Suprapubic skin (tissue), 4 donors: ENCODE measurements at places on chromosomes 4 and X. TPM values are rescaled to one million over a fixed set of nuclear protein-coding genes. Genes with fewer than 3 reads are reported as not detected.

GRCh38 chr4:1856943-1857699 is 1.2 kb upstream of the LETM1 start:
- DNase-seq, result no peak

DNA sequence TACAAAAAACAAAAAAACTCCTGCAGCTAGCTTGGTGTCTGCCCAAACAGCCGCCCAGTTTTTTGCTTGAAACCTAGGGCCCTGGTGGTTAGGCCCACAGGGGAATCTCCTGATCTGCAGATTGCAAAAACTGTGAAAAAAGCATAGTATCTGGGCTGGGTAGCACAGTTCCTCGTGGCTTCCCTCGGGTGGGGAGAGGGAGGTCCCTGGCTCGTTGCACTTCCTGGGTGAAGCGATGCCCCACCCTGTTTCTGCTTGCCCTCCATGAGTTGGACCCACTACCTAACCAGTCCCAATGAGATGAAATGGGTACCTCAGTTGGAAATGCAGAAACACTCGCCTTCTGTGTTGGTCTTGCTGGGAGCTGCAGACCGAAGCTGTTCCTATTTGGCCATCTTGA is 18.6 kb upstream of the BRWD3 start:
- DNase-seq, result no peak

- no peak for DNase-seq
Observed at GRCh38 chrX:83512111-83512510, 4.0 kb downstream of the POU3F4 start.

- DNase-seq, result no peak
Observed at GRCh38 chr4:110032603-110033002, 119.9 kb downstream of the EGF start.

DNA sequence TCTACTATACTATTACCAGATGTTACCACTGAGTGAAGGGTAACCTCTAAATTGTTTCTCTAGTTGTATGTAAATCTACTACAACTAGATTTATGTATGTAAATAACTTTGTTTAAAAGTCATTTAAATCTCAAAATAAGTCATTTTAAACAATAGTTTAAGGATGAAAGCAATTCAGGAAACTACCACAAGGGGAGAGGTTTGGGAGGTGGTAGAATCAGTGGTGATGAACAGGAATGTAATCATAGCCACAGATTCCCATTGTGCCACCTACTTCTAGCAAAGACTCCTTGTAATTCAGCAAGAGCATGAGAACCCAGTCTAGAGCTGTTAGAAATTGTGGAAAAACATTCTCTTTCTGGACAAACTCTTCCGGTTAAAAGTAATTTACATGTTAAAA is 234.6 kb downstream of the SLC7A11 start:
- no peak for DNase-seq

- no peak for DNase-seq
Observed at GRCh38 chr4:15438939-15439524, 11.2 kb downstream of the C1QTNF7 start.

- no peak for DNase-seq
Observed at GRCh38 chr4:77446601-77447000, 159.0 kb upstream of the CXCL13 start.

DNA sequence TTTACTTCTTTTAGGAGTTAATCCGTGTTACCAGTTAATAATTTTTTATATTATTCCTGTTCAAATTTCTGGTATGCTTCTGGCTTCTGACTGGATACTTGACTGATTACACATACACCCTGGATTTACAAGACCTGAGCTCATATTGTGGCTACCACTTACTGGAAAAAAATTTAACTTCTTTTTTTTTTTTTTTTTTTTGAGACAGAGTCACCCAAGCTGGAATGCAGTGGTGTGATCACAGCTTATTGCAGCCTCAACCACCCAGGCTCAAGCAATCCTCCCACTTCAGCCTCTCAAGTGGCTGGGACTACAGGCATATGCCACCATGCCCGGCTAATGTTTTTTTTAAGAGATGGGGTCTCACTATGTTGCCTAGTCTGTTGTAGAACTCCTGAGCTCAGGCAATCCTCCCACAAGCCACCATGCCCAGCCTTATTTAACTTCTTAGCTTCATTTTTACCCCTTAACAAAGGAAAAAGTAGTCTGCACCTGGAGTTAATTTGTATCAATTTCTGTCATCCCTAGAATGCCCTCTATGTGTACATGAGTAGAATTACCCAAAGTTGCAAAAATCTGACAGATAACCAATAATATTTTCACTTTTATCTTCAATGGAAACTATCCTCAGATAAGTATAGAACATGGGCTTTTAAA is 50.3 kb downstream of the TMEM165 start:
- no peak for DNase-seq

GRCh38 chr4:124610211-124610610 is 102.3 kb downstream of the ANKRD50 start:
- DNase-seq, result no peak

- no peak for DNase-seq
Observed at GRCh38 chrX:71251466-71251973, 2.4 kb downstream of the ZMYM3 start.

DNA sequence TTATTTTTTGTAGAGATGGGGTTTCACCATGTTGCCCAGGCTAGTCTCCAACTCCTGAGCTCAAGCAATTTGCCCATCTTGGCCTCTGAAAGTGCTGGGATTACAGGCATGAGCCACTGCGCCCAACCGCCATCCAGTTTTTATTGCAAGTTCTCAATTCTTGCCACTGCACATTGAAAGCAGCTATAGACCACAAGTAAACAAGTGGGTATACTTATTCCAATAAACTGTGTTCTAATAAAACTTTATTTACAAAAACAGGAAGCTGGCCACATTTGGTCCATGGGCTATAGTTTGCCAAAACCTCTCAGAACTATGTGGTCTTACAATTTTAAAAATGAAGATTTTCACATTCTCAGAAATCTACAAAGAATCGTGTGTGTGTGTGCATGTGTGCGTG is 313.6 kb upstream of the RASGEF1B start:
- no peak for DNase-seq

- no peak for DNase-seq
Observed at GRCh38 chr4:7541414-7541810, 106.7 kb upstream of the PSAPL1 start.

DNA sequence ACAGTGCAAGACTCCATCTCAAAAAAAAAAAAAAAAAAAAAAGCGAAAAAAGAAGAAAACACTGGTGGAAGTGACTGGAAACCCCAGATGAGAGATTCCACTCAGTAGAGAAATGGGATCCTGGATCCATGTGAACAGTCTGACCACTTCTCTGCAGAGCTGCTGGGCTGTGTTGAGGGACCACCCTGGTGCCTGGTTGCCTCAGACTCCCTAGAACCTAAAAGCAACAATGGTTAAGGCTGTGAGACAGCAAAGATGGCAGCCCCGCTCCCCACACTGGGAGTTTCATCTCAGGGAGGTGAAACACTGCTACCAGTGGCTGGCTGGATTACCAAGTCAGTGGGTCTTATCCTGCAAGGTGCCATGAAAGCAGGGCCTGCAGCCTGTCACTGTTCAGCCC is 152.8 kb upstream of the ARSJ start:
- DNase-seq, result no peak

GRCh38 chr4:52931243-52931642 is 69.1 kb downstream of the RASL11B start:
- DNase-seq, result no peak

- DNase-seq, result no peak
Observed at GRCh38 chr4:152708361-152708760, 28.6 kb upstream of the TMEM154 start.

GRCh38 chr4:76615999-76616398 is 181.0 kb downstream of the SHROOM3 start:
- DNase-seq, result no peak

DNA sequence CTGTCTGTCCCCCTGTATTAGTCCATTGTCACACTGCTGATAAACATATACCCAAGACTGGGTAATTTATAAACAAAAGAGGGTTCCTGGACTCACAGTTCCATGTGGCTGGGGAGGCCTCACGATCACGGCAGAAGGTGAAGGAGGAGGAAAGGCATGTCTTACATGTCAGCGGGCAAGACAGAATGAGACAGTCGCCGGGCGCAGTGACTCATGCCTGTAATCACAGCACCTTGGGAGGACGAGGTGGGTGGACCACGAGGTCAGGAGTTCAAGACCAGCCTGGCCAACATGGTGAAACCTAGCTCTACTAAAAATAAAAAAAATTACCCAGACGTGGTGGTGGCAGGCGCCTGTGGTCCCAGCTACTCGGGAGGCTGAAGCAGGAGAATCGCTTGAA is 24.7 kb downstream of the IL3RA start:
- no peak for DNase-seq

DNA sequence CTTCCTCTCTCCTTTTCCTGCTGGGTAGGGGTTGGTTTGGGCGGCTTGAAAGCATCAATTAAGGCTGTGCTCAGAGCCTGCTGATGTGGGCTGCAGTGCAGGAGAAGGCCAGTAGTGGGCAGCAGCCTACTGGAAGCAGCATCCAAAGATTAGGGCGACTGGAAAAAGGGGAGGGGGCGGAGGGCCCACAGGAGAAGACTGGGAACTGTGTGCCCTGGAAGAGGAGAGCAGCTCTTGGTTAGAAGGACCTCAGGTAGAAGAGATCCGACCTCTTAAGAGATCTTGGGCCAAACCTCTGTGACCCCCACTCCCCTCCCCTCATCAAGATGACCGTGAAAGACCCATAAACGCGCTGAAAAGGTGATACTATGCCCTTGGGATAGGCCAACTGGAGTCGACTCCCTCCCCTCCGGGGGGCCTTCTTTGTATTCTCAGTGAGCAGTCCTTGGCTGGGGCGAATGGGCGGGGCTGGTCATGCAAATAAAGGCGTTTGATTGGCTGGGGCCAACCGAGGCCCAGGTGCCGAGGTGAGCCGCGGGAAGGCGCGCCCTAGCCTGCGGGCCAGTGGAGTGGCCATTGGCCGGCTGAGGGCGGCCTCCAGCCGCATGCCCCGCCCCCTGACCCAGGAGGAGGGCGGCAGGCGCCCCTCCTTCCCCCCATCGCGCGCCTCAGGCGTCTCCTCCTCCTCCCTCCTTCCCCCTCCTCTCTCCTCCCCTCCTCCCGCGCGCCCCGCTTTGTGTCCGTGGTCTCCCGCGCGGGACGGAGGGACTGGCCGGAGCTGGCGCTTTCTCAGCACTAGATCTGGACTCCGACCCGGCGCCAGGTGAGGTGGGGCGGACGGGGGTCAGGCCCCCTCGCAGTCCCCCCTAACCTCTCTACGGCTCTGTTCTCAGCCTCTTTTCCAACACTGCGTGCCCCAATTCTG is 10.1 kb downstream of the DLG3 start:
- DNase-seq, result no peak

DNA sequence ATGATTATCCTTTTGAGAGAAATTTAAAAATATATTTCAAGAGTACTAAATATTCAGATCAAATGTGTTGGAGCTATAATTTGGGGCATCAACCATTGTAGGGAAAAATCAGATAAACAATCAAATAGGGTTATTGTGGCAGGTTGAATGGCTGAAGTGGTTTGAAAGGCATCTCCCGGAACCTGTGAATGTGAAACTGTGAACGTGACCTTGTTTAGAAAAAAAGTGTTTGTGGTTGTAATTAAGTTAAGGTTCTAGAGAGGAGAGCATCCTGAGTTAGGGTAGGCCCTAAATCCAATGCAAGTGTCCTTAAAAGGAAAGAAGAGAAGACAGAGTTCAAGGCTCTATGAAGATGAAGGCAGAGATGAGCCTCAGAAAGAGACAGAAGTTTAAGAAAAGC is 37.4 kb downstream of the ADGRA3 start:
- DNase-seq, result no peak

DNA sequence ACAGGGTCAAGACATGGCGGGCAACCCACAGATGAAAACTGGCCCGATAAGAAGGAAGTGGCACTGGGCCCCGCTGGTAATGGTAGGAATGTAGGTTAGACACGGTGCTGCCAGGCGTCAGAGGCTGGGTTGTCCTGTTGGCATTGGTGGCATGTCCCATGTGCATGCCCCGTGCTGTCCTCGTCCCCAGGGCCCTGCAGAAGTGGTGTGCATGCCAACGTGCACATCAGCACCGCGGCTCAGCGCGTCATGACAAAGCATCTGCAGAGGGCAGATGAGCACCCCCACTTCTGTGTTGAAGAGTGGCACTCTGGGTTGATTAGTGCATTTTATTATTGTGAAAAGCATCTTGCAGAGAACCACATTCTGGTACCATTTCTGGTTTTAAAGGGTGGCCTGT is 35.6 kb downstream of the NELFA start:
- DNase-seq, result no peak

DNA sequence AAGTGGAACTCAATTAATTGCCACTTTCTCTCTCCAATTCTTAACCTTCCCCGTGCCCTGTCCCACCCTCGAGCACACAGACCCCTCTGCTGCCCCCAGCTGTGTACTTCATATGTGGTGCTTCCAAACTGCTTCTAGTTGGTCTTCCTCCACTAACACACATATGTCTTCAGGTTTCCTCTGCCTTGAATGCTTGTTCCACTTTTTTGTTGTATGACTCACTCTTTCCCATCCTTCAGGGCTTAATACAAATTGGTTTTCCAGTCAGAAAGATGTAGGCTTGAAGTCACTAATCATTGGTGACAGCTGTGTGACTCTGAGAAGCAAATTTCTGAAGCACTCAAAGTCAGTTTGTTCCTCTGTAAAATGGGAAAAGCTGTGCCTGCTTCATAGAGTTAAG is 30.6 kb downstream of the TRIM2 start:
- no peak for DNase-seq

GRCh38 chr4:13701937-13702446 is 74.5 kb upstream of the BOD1L1 start:
- DNase-seq, result no peak

GRCh38 chrX:17788439-17788838 is 51.1 kb downstream of the SCML1 start:
- no peak for DNase-seq

TSPAN7 gene
- 15.6 TPM for total RNA-seq

ZCCHC4 gene
- total RNA-seq, result 7.2 TPM

FLNA gene
- 379 TPM for total RNA-seq

AFP gene
- not detected for total RNA-seq

CCDC149 gene
- total RNA-seq, result 17.4 TPM

NHSL2 gene
- total RNA-seq, result 2.0 TPM

USP51 gene
- 0.42 TPM for total RNA-seq

QRFPR gene
- total RNA-seq, result not detected

TCEAL7 gene
- total RNA-seq, result 2.5 TPM

MAGT1 gene
- 35.3 TPM for total RNA-seq
